ENCODE measurements at places on chromosomes 13 and 19. TPM values are rescaled to one million over a fixed set of nuclear protein-coding genes. Genes with fewer than 3 reads are reported as not detected.

The HIPK4 gene
- 0.24 TPM for total RNA-seq

The CEACAM7 gene
- not detected for total RNA-seq

The GFY gene
- 0.24 TPM for total RNA-seq

The ADAMTS10 gene
- 12.8 TPM for total RNA-seq

The RUBCNL gene
- total RNA-seq, result 0.07 TPM

The ATP4A gene
- total RNA-seq, result not detected

The SIGLEC7 gene
- not detected for total RNA-seq

The DAND5 gene
- not detected for total RNA-seq

The CD79A gene
- 1.0 TPM for total RNA-seq

The RTBDN gene
- total RNA-seq, result not detected

The THSD1 gene
- 10.4 TPM for total RNA-seq

The TEX30 gene
- total RNA-seq, result 13.7 TPM

The HCST gene
- total RNA-seq, result not detected

The COPE gene
- 161 TPM for total RNA-seq

The KIR2DL4 gene
- not detected for total RNA-seq

The C19orf81 gene
- 9.5 TPM for total RNA-seq

The NLRP9 gene
- total RNA-seq, result not detected

The PSG4 gene
- total RNA-seq, result 1.0 TPM

The KCTD15 gene
- 59.9 TPM for total RNA-seq

The ARHGEF7 gene
- 25.1 TPM for total RNA-seq
